ENCODE measurements at places on chromosomes 3 and 15. TPM values are rescaled to one million over a fixed set of nuclear protein-coding genes. Genes with fewer than 3 reads are reported as not detected.
A peak's percentile ranks its signal among the peaks of the same experiment; 100 is the strongest.

TCAIM gene
- total RNA-seq = 32.3 TPM

DNA sequence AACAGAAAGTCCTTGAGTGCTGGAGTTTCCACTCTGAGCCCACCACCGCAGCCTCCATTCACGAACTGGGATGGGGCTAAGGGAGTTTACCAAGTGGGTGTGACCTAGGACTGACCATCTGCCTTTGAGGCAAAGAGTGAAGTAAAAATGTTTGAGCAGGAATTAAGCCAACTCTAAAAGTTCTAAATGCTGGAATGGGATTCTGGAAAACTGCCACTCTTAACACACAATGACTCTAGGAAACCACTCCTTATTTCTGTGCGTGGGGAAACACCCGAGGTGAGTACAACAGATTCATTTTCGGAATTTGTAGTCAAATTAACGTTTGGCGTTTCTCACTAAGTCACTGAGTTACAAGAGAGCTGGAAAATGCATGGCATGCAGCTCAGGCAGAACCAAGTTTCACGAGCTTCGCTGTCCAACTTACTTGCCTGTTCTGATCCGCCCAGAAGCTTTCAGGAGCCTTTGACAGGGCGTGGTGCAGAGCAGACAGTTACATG, 31.6 kb downstream of the ISL2 start:
- DNase-seq = no peak

DNA sequence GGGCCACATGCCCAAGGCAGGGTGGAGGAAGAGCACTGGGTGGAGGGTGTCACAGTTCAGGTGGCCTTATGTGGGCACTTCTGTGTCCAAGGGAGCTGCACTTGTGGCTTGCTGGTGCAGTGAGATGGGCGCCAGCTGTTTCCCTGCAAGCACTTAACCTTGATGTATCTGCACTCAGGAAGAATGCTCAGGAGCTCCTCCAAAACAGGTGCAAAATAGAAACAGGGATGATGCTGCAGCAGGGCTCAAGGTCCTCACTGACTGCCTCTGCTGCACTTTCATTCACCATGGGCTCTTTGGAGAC, 151.3 kb downstream of the CADPS start:
- DNase-seq = no peak

- DNase-seq = no peak
Measured at GRCh38 chr3:128128251-128128650, 4.6 kb upstream of the RUVBL1 start.

DNA sequence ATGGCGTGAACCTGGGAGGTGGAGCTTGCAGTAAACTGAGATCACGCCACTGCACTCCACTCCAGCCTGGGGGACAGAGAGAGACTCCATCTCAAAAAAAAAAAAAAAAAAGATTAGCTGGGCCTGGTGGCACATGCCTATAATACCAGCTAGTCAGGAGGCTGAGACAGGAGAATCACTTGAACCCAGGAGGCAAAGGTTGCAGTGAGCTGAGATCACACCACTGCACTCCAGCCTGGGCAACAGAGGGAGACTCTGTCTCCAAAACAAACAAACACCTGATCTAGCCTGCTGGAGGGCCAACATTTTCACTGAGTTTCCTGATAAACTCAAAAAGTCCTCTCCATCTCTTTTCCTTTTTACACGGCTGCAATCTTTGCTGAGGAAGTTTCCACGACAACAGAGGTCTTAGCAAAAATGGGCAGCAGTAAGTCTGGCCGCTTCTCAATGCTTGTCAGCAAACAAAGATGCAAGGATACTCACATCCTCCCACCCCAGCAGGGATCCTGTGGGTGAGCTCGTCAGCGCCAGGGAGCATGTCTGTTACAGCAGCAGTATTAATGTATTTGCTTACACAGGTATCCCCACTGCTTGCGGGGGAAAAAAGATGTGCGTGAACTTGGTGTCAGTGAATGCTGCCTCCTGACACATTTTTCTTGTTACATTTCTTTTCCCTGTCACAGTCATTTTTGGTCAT, 21.0 kb upstream of the CCDC174 start:
- DNase-seq = no peak

- DNase-seq = no peak
Measured at GRCh38 chr3:41364736-41365135, 165.4 kb downstream of the CTNNB1 start.

STRIT1 gene
- not detected for total RNA-seq

- DNase-seq = no peak
Measured at GRCh38 chr3:186115239-186115996, 6.5 kb upstream of the ETV5 start.

ISG20 gene
- 4.5 TPM for total RNA-seq

- DNase-seq = no peak
Measured at GRCh38 chr3:67048067-67048714, 50.1 kb downstream of the KBTBD8 start.

- DNase-seq = no peak
Measured at GRCh38 chr15:91165850-91166249, 65.8 kb downstream of the SV2B start.

KCNMB3 gene
- 1.4 TPM for total RNA-seq

GRCh38 chr15:40244961-40245523, 6.2 kb downstream of the PAK6 start:
- DNase-seq = no peak

GRCh38 chr3:50127251-50127691, 27.9 kb upstream of the SEMA3F start:
- no peak for DNase-seq

- DNase-seq = no peak
Measured at GRCh38 chr15:48702569-48703236, 57.2 kb upstream of the FBN1 start.

VGLL3 gene
- 5.6 TPM for total RNA-seq

DNA sequence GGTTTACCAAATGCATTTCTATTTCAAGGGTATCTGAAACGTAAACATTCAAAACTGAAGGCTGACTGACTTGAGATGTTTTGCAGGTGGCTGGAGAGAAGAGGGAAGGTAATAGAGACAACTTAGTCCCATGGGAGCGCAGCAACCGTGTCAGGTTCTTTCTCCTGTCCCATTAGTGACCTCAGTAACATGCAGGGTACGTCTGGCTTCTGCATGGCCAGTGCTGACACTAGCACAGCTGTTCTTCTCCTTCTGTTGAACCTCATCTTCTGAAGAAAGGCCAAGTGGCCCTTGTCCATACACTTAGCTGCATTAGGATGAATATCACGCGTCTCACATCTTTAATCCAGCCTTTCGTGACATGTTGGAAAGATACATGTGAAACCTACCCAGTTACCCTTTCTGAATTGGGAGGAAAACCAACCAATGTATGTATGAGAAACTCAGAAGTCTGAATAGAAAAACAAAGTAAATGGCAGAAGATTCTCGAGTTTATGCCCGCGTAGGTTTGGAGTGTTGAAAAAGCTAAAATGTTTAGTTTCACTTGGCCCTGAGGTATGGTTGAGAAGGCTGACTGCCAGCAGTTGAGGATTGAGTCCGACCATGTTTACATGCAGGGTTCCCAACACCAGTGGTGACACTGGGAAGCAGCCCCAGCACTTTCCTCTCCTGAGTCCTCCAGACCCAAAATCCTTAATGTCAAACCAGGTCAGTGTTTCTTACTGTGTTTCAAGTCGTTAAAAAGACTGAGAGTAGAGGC, 10.3 kb downstream of the NCBP2 start:
- DNase-seq = no peak

GRCh38 chr3:176046703-176047102, 1150.6 kb downstream of the TBL1XR1 start:
- no peak for DNase-seq

GP5 gene
- not detected for total RNA-seq

DNA sequence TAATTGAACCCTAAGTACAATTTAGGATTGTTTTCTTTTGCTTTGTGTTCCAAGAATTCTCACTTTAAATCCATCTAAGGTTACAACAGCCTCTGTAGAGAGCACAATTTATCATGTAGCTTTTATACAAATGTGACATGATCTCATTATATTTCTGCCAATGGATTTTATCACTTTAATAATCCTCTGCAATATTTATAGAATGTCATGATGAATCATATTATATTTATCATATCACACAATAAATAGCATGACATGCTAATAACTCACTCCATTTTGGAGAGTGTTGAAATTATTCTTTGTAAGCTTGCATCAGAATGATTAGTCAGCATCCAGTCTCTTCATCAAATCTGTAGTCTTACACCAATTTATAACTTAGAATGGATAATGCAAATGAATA, 280.6 kb upstream of the ZNF717 start:
- no peak for DNase-seq

GRCh38 chr3:126573492-126574117, 14.9 kb upstream of the C3orf22 start:
- no peak for DNase-seq

- DNase-seq = no peak
Measured at GRCh38 chr3:183359036-183359435, 69.4 kb downstream of the MCF2L2 start.

SLC7A14 gene
- total RNA-seq = 1.3 TPM

PPM1L gene
- total RNA-seq = 33.0 TPM

UCN2 gene
- total RNA-seq = not detected

GRCh38 chr3:145849115-145849514, 311.9 kb downstream of the PLOD2 start:
- DNase-seq = no peak

DNA sequence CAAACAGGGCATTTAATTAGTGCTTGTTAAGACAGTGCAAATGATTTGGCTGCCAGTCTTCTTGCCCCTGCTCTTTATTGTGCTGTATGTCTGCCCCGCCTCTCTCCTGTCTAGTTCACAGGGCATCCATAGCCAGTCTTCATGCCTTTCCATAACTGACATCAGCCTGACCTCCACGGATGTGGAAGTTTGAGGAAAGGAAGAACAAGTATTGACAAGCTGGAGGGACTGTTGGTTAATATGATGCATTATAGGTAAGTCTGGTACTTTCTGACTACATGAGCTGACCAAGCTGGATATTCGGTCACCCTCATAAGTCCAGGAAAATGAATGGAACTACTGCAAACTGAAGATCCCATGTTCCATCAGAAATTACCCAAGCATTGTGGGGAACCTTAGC, 325.9 kb downstream of the TIGIT start:
- no peak for DNase-seq

CYP1A1 gene
- not detected for total RNA-seq

DAZL gene
- not detected for total RNA-seq

KLHL40 gene
- total RNA-seq = 0.54 TPM

GRCh38 chr3:72165317-72165716, 380.4 kb upstream of the PROK2 start:
- DNase-seq = no peak

DNA sequence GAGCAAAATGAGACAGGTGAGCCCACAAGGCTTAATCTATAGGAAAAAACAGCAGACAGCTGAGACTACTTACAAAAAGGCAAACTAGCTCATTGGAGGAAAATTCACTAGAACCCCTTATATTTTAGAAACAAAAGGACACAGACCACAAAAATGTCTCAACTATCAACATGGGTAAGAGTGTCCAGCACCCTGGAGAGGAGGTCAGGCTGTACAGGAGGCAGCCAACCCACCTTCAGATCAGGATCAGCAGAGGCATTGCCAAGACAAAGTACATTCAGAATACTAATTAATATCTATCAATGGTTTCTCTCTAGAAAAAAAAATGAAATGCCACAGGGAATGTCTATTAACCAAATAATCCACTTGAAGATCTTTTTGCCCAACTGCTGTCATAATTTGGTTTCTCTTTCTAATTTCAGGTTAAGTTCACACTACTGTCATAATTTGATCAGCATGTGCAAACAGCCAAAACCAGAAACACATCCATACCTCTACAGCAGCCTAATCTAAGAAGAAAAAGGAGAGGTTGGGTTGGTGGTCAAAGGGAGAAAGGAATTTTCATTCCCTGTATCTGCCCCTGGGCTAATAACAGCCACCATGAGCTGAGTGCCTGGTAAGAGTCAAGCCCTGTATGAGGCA, 26.0 kb upstream of the THBS1 start:
- DNase-seq = no peak

GRCh38 chr15:71752128-71752527, 58.2 kb upstream of the NR2E3 start:
- DNase-seq = no peak

GRCh38 chr15:81807186-81807585, 238.6 kb downstream of the MEX3B start:
- DNase-seq = no peak

DNA sequence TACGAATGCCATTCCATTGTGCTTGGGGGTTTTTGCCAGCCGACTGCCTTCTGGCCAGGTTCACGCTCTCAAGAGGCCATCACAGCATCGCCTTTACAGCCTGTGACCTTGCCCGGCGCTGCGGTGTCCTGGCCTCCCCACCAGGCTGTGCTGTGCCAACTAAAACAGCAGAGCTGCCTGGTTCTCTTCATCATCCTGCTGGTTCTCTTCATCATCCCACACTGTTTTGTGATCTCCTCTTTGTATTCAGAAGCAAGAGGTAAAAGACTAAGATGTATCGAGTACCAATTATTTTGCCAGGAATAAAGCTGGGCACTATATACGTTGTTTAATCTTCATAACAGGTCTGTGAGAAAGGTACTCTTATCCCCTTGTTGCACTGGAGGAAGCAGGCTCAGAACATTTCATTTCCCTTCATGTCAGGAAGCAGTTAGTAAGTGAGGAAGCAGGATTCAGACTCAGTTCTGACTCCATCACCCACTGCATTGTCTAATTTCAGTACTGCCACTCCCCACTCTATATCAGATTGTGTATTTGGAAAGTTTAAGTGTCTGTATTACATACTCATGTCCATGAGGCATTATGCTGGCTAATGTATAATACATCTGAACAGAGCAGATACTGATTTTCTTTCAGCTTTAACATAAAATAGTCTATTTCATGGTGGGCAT, 92.7 kb downstream of the LRRC28 start:
- peak; percentile 27 for DNase-seq

- no peak for DNase-seq
Measured at GRCh38 chr3:66053550-66054094, 14.9 kb upstream of the MAGI1 start.

- DNase-seq = no peak
Measured at GRCh38 chr3:106397006-106397405, 528.2 kb upstream of the CBLB start.

- peak; percentile 52 for DNase-seq
Measured at GRCh38 chr15:48190932-48191573, 412 bp upstream of the CTXN2 start.

GRCh38 chr15:51678096-51678495, 3.2 kb upstream of the SCG3 start:
- DNase-seq = no peak

GRCh38 chr3:126358038-126358815, 1.0 kb upstream of the KLF15 start:
- DNase-seq = peak; percentile 67

GRCh38 chr3:37992271-37993066, 1.9 kb downstream of the VILL start:
- no peak for DNase-seq

DNA sequence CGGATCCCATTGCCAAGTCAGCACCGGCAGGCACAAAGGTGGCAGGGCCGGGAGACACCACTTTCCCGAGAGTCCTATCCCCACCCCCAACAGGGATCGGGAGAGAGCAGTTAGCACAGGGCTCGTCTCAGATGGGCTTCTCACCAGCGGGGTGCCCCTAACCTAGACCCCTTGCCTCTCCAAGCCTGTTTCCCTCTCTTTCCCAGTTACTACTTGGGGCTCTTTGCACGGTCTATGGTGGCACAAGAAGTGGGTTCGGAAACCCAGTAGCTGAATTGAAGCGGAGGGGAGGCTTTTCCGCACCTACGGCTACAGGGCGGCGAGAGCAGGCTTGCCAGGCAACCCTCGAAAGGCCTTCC, 383 bp upstream of the EFCC1 start:
- DNase-seq = no peak

Measured in adrenal gland (tissue), 19 donors.